ENCODE measurements at places on chromosomes 12 and 14.

DNA sequence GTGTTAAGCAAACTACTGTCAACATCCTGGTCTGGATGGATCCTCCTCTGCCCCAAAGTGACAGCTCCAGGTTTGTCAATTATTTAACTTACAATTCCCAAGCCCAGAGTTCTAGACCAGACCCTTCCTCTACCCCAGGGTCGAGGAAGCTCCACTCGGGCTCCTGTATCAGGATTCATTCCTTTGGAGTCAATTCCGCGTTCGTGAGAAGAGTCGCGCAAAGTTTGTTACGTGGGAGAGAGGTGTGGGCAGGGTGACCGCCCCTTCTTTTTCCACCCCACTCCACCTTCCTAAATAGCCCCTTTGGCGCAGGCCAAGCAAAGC, 479 bp downstream of the SEL1L start:
- no peak for DNase-seq

- DNase-seq: no peak
Observed at GRCh38 chr12:114447274-114447716, 41.4 kb upstream of the TBX5 start.

- DNase-seq: no peak
Observed at GRCh38 chr12:48420039-48420775, 52.2 kb upstream of the ANP32D start.

DNA sequence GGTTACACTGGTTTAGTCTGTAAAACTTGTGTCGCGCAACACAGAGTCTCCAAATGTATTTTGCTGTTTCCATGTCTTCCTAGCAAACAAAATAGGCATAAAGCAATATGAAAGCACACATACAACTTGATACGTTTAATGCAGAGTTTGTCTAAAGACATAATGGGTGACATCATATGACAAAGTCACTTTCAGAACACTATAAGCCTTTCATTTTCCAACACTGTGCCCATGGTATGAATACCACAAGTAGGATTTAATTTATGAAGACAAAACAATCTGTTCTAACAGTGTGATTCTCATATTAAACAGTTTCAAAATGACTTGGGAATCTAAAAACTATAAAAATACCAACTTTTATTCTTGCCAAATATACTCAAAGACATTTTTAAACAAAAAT, 58.4 kb downstream of the PTPN21 start:
- no peak for DNase-seq

- DNase-seq: no peak
Observed at GRCh38 chr14:94636744-94637412, 24.7 kb downstream of the SERPINA3 start.

DNA sequence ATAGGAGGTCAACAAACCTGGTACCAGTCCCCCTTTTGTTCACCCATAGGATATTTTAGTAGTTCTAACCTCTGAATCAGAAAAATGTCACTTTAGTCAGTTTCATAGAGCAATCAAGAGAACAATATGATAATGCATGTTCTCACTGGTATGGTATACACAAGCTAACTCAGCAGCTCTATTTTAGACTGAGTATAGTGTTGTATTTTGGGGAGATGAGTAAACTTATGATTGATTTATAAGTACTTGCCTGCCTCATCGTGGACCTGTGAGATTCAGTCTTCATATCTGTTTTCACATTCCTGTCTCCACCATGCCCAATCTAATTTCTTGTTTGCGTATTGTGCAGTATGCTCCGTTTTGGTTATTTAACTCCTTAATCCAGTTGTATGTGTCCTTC, 20.9 kb downstream of the COX16 start:
- no peak for DNase-seq

DNA sequence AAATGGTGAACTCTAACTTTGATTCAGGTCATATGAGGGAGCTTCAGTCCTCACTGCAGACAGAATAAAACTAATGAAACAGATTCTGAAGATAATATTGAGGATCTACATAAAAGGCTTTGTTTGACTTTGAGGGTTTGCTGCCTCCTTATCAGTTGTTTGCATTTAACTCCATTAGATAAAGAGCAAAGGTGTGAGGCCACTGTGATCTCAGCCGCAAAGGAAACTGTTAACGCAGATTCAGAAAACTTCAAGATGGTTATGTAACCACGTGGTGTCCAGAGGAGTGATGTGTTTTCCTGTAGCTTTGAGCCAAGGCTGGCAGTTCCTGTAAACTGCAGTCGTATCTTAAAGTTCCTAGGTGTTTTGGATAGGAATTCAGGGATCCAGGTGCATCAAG, 67.8 kb downstream of the METTL25 start:
- no peak for DNase-seq

- no peak for DNase-seq
Observed at GRCh38 chr12:110794623-110795280, 52.0 kb upstream of the CCDC63 start.

GRCh38 chr14:35402323-35403113, 2.0 kb downstream of the NFKBIA start:
- DNase-seq: peak; percentile 22
